GM23248 (cell line): ENCODE measurements at places on chromosomes 5 and 9. TPM values are rescaled to one million over a fixed set of nuclear protein-coding genes. Genes with fewer than 3 reads are reported as not detected.

NTNG2 gene
- 1.5 and 2.5 TPM in 2 replicates for total RNA-seq

DNA sequence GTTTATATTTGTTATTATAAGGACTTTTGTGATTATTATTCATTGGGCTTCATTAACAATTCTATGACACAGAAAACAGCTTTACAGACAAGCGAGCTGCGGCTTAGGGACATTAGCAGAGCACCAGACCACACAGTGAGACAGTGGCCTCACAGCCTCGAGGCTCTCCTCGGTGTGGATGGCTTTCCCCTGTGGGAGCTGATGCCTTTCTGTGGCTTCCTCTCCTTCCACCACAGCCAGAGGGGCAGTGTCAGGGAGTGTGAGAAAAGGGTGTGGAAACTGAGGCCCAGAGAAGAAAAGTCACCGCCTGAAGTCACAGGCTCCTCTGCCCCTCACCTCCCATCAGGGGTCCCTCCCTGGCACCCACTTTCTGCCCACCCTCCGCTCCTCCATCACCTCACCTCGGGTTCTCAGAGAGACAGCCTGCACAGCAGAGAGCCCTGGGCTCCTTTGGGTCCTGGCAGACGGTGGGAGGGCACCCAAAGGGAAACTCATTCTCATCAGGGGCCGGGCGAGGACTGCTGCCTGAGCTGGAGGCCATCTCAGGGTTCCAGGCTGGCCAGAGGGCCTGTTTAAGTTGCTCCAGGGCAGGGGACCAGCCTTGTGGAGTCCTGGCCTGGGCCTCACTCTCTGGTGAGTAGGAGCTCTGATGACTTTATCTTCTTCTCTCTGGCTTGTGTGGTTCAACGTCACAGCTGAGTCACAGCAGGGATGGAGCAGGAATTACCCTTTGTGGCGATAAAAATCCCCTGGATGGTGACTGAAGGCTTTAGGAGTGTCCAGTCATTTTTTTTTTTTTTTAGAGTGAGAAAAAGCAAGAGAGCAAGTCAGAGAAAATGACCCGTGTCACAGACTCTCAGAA is 830 bp downstream of the TRAF1 start:
- DNase-seq, result peak; percentile 87

ADAMTS2 gene
- 132 and 141 TPM in 2 replicates for total RNA-seq

GRCh38 chr5:159424123-159424522 is 93.8 kb upstream of the IL12B start:
- no peak for DNase-seq

LRRC19 gene
- total RNA-seq, result not detected in 2 replicates
